Camera-type eye (tissue), 1 donor: ENCODE measurements at places on chromosomes 1 and 21. TPM values are rescaled to one million over a fixed set of nuclear protein-coding genes. Genes with fewer than 3 reads are reported as not detected.

Gene OR6K2
- not detected for total RNA-seq

Gene IGSF8
- total RNA-seq = 37.5 TPM

Gene MPL
- 0.93 TPM for total RNA-seq

Gene PDPN
- total RNA-seq = 14.1 TPM

Gene PEX10
- total RNA-seq = 32.0 TPM

Gene FLAD1
- 21.3 TPM for total RNA-seq
